ENCODE measurements at places on chromosomes 16 and 17. TPM values are rescaled to one million over a fixed set of nuclear protein-coding genes. Genes with fewer than 3 reads are reported as not detected.

The TMEM100 gene
- 4.9 TPM for total RNA-seq

The CPPED1 gene
- 7.9 TPM for total RNA-seq

The KRT40 gene
- not detected for total RNA-seq

The PSME3IP1 gene
- 27.1 TPM for total RNA-seq

The RAB37 gene
- total RNA-seq: 5.8 TPM
